AML-193 (cell line): ENCODE measurements at places on chromosomes 2 and 18.

GRCh38 chr2:143840601-143841000, 679.3 kb downstream of the ZEB2 start:
- no peak for DNase-seq

DNA sequence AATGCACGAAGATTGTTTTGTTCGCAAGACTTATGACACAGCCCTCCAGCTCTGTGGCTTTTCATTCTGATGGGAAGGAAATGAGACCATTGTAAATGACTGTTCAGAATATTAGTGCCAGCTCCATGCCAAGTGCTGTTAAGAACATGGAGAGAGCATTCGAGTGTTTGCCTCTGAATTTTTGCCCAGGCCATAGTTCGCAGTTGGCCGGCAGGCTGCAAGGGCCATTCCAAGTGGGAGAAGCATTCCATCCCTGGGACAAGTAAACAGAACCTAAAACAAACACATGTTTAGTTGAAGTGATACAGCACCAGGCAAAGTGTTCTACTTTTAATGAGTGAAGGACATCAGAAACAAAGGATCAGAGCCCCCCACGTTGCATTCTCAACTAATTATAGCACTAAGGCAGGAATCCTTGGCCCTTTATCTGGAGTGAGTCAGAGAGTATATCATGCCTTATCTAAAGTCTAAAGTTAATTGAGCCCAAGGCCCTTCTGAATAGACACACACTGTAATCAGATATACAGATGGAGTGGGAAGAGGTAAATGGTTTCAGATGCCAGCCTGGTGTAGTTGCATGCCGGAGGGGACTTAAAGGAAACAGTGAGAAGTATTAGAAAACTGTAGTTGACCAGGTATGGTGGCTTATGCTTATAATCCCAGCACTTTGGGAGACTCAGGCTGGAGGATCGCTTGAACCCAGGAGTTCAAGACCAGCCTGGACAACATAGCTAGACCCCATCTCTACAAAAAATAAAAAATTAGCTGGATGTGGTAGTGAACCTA, 53.3 kb downstream of the NEDD4L start:
- no peak for DNase-seq

GRCh38 chr2:189829102-189829833, 45.0 kb downstream of the PMS1 start:
- DNase-seq = no peak

GRCh38 chr2:176260689-176261088, 8.6 kb upstream of the MTX2 start:
- no peak for DNase-seq

DNA sequence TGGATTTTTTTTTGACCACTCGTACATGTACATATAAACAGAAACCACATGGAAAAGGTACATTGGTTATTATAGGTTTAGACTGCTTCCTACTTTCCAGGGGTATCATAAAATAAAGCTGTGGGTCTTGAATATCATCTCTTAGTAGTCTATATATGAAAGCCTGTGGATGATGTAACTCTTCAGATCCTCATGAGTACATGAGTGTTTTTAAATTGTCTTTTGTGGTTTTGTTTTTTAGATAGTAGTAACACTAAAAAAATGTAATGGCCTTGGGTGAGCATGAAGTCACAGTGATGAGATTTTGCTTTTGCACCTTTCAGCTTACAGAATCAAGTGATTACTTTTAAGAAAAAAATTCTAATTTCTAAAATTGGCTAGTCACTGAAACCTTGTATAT, 80.2 kb downstream of the RAB3GAP1 start:
- DNase-seq = no peak

- DNase-seq = no peak
Observed at GRCh38 chr2:105301646-105302045, 27.9 kb downstream of the TGFBRAP1 start.

DNA sequence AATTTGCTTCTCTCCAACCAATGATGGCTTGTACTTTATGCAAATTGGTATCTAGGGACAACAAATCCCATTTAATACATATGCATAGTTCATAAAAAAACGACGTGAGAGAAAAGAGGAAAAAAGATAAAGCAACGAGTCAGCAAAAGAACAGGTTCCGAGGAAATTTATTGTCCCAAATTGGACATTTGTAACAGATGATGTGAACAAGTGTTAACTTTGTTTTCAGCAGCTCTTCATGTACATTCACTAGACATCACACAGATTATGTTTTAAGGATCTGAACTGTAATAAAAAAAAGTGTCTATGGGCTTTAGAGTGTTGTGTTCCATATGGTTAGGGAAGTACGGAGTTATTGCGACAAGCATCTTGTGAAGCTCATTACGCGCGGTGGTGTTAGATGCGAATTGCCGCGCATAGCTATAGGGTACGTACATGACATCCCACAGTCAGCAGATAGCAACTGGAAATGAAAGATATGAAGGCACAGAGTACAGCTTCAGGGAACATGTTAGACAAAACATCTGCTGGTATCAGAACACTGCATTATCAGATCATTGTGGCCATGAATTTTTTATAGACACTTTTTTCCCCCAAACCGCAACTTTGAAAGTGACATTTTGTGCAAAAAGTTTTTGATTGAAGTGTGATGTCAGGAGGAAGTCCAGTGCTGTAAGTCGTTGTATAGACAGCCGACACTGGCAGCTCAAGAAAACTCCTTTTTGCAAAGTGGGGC, 1073.1 kb upstream of the FANCL start:
- DNase-seq = no peak

DNA sequence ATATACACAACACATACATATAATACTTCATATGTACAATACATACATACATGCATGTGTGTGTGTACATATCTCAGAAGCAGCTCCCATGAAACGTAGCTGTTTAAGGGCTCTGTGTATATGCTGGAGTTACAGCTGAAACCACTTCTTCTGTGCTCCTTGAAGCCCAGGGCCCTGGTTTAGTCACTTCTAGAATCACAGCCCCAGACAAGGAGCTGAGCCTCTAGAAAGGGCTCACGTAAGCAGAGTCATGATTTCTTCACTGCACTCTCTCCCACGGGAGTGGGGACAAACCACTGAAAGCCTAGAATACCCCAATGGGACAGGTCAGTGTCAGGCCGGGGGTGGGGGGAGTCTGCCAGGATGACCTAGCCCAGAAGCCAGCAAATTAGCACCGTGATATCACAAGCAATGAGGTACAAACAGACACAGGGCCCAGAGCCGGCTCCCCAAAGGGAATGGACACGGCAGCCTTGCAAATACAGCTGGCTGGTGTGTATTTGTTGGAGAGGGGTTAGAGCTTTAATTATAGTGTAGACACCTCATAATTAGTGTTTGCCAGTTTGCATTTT, 90.3 kb downstream of the C1QL2 start:
- DNase-seq = no peak

GRCh38 chr2:208012449-208012848, 12.9 kb downstream of the PLEKHM3 start:
- peak; percentile 15 for DNase-seq

DNA sequence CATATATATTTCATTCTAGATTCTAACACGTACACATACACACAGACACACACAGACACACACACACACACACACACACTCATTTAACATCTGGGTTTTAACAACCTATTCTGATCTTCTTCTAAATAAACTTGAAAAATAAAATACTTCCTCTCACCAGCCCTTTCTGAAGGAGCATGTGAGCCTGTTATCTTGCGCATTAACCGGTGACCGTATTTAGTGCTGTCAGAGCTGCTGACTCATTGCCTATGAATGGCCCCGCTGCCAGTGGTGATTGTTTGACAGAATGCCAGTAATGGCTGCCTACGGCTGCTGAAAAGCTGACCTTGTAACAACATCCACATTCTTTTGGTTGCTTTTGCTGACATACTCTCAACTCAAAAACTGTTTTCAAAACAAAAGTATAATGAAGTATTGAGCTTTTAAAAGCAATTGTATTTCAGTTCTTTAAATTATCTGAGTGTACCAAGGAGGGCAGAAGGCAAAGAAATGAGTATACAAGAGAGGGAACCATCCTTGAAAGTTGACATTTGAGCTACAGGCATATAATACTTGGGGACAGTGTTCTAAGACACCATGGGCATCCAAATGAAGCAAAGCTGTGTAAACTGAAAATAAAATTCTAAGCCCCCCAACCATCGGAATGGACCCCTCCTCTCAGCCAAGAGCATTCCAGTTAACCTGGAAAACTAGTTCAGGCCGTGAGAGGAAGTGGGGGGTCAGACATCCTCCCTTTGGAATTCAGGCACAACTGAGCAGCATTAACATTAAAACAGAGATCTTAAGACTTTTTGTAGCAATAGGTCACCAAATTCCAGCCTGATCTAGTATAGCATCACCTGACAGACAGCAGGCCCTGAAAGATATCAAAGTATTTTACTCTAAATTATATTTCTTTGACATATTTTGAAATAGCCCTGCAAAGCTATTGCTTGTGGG, 50.2 kb upstream of the DTNA start:
- DNase-seq = peak; percentile 29

DNA sequence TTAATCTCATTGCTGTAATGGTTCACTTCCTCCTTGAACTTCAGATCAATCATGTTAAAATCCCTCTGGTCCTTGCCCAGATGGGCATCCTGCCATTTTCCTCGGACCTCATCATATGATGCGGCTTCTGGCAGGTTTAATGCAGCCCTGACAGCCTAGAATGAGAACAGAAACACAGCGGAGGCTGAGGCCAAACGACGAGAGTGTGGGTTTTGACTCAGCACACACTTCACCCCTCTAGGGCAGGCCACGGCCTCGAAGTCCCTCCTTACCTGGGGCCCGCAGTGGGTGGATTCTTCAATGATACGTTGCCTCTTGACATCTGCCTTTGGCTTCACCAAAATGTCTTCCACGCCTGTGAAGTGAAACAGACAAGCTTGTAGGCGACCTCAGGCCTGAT, 56.8 kb downstream of the POLR1A start:
- DNase-seq = no peak

GRCh38 chr2:204175552-204176271, 239.1 kb downstream of the ICOS start:
- DNase-seq = no peak

GRCh38 chr18:74942319-74942910, 266.5 kb downstream of the PTGR3 start:
- no peak for DNase-seq

DNA sequence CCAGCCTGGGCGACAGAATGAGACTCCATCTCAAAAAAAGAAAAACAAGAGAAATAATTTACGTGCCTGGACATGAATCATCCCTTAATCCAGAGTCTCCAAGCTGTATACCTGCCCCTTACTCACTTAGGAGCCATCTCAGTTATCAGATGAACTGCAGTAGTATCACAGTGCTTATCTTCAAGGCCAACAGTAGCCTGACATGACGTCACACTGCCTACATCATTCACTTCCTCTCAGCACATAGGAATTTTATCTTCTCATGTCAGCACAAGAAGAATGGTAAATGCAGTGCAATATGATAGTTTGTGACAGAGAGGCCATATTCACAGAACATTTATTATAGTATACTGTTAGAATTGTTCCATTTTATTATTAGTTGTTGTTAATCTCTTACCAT, 216.6 kb downstream of the SS18 start:
- DNase-seq = no peak

- DNase-seq = no peak
Observed at GRCh38 chr2:36277881-36278523, 77.6 kb upstream of the CRIM1 start.

- DNase-seq = no peak
Observed at GRCh38 chr2:174328961-174329715, 5.6 kb upstream of the SP9 start.

- DNase-seq = no peak
Observed at GRCh38 chr2:23420840-23421476, 36.0 kb downstream of the KLHL29 start.
